ENCODE measurements at places on chromosomes 5 and 9. TPM values are rescaled to one million over a fixed set of nuclear protein-coding genes. Genes with fewer than 3 reads are reported as not detected.

Gene PRRT1B
- total RNA-seq, result not detected

Gene WDR38
- not detected for total RNA-seq

DNA sequence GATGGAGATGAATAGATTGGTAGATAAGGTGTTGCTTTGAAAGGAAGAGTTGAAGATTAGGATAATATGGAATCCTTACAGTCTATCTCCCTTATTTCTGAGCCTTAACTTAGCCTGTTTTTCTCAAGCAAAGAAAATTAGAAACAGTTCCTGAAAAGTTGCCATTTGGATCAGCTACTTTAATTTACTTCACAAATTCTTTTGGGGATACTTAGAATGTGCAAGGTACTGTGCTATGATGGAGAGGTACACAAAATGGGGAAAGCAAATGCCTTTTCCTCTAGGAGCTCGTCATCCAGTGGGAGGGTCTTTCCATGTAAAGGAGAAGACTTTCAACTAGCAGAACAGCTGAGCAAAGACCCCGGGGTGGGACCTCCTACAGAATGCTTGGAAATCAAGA lies 51.1 kb upstream of the SMARCA2 start:
- H3K4me1 ChIP-seq, result no peaks in the 10 kb centered on the region
- H3K27me3 ChIP-seq, result no peaks in the 10 kb centered on the region
- H3K36me3 ChIP-seq, result no peaks in the 10 kb centered on the region
- DNase-seq, result no peak

- H3K36me3 ChIP-seq, result no peaks in the 10 kb centered on the region
- no peak for DNase-seq
- H3K27me3 ChIP-seq, result no peaks in the 10 kb centered on the region
- no peak overlapping the region for H3K27ac ChIP-seq
Observed at GRCh38 chr5:126659805-126660482, 59.2 kb downstream of the PHAX start.

Gene PAPPA
- total RNA-seq, result not detected

DNA sequence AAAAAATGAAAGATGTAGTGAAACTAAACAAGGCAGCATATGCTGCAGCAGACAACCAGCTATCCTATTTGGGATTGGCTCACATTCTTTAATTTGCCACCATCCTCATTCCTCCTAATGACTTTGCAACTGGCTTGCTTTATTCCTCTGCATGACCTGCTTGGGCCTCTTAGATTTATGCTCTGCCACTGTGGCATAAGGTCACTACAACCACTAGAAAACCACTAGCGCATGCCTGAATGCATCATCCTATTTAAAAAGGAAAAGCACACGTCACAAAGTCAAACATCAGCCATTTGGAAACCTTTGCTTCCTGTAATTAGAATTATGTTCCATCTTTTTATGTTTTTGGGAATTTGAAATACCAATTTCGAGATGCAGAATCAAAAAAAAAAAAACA lies 40.8 kb upstream of the CCDC152 start:
- DNase-seq, result no peak
- H3K36me3 ChIP-seq, result no peaks in the 10 kb centered on the region
- no peak overlapping the region for H3K4me3 ChIP-seq
- H3K27me3 ChIP-seq, result no peaks in the 10 kb centered on the region

DNA sequence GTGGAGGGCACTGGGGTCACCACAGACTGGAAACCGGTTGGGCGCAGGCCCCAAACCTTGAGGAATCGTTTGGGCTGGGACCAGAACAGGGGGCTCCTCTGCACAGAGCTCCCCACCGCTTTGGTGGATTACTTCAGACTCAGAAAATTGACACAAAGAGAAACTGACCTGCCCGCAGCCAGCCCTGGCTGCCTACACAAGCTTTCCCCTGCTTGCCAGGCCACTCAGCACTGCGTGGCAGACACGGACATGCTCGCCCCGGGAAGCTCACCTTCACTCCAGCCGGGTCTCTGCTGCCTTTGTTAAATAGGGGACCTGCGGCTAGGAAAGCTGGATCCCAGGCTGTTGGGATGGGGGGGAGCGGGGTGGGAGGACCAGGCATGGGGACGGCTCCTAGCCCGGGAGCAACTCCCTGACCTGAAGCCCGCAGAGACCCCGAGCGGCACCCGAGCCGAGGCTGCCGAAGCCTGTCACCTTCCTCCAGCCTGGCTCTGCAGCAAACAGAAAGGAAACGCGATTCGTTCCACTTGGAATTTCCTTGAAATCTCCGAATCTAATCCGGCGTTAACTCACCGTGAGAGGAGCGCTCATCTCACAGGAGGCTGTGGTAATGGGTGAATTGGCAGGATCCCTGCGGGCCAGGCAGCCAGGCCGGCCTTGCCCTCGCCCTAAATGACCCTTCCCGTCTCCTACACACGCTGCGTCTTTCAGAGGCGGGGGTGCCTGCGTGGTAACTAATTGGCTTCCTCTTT lies 8.8 kb downstream of the PAX5 start:
- no peak for DNase-seq
- peak overlapping the region; percentile 31 for H3K4me3 ChIP-seq
- peaks cover 75% of the 10 kb centered on the region for H3K27me3 ChIP-seq
- peaks cover 48% of the 10 kb centered on the region for H3K4me1 ChIP-seq
- H3K27ac ChIP-seq, result no peak overlapping the region
- no peaks in the 10 kb centered on the region for H3K36me3 ChIP-seq

Gene WNK2
- 0.55 TPM for total RNA-seq

DNA sequence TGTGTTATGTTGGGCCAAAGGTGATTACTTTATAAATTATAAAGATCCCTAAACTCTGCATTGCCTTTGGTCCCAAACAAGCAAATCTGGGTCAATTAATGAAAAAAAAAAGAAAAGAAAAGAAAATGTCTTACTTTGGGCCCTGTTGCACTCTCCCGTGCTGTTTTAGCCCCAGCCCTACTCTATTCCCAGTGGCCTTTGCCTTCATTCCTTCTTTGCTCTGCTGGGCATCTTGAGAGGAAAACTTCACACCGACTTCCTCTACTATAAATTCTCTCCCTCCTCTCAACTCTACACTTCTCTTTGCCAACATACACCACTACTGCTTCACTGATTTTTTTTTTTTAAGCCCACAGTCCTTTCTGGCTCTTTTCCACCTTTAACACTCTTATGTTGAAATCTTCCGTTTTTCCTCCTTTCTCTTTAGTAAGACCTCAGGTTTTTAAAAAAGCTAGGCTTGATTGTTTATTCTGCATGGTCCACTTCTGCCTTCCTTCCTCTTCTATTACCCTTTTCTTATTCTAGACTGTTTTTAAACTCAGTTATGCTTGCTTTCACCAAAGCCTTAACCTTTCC lies 4.5 kb upstream of the MSMP start:
- no peak overlapping the region for H3K27ac ChIP-seq
- peaks cover 25% of the 10 kb centered on the region for H3K4me1 ChIP-seq
- DNase-seq, result no peak

DNA sequence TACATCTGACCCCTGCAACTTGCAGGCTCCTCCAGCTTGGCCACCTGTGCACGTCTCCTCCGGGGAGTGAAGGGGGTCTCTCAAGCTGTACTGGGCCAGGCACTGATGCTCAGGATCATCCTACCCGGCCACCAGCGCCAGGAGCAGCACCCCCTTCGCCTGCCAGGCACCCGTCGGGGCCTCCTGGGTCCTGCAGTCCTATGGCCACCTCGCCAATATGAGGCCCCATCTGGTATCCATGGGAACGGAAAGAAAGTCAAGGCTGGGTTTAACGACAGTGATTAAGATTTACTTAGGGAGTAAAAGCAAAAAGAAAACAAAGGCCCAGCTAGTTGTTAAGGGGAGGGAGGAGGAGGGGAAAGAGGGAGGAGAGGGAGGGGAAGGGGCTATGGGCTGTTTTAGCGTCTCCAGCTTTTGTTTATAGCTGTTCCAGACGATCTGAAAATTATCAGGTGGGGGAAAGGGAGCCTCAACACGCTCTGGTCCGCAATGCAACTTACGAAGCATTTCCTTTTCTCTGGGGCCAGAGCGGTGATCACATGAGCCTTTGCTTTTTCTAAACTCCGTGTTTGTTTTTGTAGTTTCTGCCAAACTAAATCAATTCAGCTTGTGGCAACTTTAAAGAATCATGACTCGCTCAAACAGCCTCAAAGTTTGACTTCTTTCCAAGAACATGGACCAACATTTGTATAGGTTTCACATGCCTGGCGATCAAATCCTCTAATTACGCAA lies 132.4 kb downstream of the ROR2 start:
- no peak overlapping the region for H3K27ac ChIP-seq
- H3K36me3 ChIP-seq, result no peaks in the 10 kb centered on the region
- no peaks in the 10 kb centered on the region for H3K4me1 ChIP-seq
- no peak for DNase-seq
- no peaks in the 10 kb centered on the region for H3K27me3 ChIP-seq
- H3K4me3 ChIP-seq, result no peak overlapping the region

DNA sequence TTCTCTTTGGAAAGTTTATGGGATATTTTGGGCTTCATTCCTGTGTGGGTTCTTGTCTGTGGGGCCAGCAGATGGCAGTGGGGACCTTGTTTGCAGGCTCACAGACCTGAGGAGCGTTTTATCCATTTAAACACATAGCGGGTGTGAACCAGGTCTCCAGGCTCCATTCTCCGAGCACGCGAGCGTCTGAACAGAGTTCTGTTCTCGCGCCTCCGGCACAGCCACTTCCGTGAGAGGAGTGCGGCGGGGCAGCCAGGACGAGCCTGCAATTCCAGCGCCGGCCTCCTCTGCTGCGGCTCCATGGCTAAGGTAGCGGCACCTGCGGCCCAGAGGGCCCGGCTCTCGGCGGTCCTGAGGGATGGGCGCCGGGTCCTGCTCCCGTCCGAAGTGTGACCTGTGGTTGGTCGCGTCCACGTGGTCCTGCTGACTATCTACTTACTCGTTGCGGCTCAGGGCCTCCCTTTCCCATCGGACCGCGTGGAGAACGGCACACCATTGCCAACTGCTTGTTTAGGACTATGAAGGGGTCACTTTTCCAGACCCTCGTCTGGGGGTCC lies 7.3 kb downstream of the NRARP start:
- peak overlapping the region; percentile 34 for H3K4me3 ChIP-seq
- DNase-seq, result no peak
- peaks cover 7% of the 10 kb centered on the region for H3K4me1 ChIP-seq

- H3K27ac ChIP-seq, result no peak overlapping the region
- H3K4me3 ChIP-seq, result no peak overlapping the region
- DNase-seq, result no peak
Observed at GRCh38 chr5:99911971-99912370, 623.2 kb upstream of the FAM174A start.

Gene CDX1
- total RNA-seq, result not detected

Gene MCCC2
- total RNA-seq, result 62.8 TPM

Gene PCDHB14
- total RNA-seq, result 0.09 TPM

DNA sequence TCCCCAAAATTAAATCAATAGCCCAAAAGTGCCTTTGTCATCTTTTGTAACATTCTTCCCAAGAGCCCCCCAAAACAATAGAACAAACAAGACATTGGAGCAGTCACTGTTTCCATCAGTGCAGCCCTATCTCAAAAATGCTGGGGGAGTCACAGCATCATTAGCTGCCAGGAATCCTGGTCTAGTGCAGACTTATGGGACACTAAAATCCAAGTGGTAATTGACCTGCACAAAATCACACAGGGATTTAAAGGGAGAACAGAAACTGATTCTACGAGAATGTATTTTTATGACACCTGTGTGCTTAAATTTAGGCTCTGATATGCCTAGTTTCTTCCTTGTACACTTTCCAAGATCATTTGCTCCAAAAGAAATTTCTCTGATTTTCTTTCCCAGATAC lies 172.9 kb downstream of the GLIS3 start:
- H3K36me3 ChIP-seq, result no peaks in the 10 kb centered on the region
- no peaks in the 10 kb centered on the region for H3K4me1 ChIP-seq
- DNase-seq, result no peak
- H3K4me3 ChIP-seq, result no peak overlapping the region

Gene ZNF169
- 6.3 TPM for total RNA-seq

Gene ROR2
- total RNA-seq, result not detected

- no peaks in the 10 kb centered on the region for H3K4me1 ChIP-seq
- H3K36me3 ChIP-seq, result no peaks in the 10 kb centered on the region
- no peak overlapping the region for H3K27ac ChIP-seq
- no peak for DNase-seq
Observed at GRCh38 chr5:56760723-56761122, 54.6 kb upstream of the MAP3K1 start.

GRCh38 chr5:60295423-60295822 lies 401.9 kb upstream of the PDE4D start:
- no peak overlapping the region for H3K27ac ChIP-seq
- H3K36me3 ChIP-seq, result no peaks in the 10 kb centered on the region
- no peak overlapping the region for H3K4me3 ChIP-seq

GRCh38 chr9:95101326-95101725 lies 216.2 kb downstream of the FANCC start:
- H3K4me3 ChIP-seq, result no peak overlapping the region
- H3K36me3 ChIP-seq, result no peaks in the 10 kb centered on the region
- H3K27ac ChIP-seq, result no peak overlapping the region
- H3K4me1 ChIP-seq, result no peaks in the 10 kb centered on the region
- DNase-seq, result no peak
